ENCODE measurements at places on chromosomes 3 and 15.

GRCh38 chr3:66830301-66830700 is 167.8 kb upstream of the KBTBD8 start:
- DNase-seq, result no peak

DNA sequence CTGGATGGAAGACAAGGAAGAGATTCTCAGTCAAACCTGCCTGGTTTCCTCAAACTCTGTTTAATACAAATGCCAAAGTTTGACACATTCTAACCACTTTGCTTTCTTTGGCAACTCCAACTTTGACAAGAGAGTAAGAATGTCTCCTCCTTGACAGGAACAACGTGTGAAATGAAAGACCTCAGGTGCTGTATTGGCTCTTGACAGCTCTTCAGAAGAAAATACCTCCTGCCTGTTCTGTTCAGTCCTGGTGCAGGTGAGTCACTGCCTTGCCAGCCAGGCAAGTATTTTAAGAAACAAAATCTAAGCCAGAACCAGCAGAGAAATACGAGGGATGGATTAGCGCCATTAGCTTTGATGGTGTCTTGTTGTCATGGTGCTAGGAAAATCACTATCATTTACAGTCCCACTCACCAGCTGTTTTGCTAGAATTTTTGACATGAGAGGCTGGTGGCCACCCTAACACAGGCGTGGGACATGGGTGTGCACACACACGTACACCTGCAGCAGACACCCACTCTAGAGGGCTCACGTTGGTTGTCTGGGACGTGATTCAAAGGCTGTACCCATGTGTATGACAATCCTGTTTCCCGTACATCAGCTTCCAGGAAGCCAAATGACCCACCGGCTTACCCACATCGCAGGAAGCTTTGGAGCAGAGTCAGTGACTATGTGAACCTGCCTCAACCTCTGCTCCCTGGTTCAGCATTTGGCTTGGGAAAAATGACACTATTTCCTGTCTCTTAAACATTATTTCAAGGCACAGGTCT is 60.4 kb downstream of the CCNL1 start:
- no peak for DNase-seq

GRCh38 chr15:68526269-68526668 is 52.5 kb upstream of the CORO2B start:
- no peak for DNase-seq

DNA sequence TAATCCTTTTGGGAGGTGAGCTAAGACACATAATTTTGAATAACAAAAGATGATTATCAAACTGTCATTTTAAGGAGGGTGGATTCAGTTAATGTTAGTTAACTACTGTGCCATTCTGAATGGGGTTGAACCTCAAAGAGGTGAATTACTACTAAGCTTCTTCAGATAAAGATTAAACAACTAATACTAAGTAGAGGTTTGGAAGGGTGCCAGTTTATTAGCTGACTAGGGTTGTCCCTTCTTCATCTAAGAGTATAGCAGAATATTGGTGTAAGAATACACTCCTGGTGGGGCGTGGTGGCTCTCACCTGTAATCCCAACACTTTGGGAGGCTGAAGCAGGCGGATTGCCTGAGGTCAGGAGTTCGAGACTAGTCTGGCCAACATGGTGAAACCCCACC is 123.1 kb upstream of the LRRFIP2 start:
- no peak for DNase-seq

DNA sequence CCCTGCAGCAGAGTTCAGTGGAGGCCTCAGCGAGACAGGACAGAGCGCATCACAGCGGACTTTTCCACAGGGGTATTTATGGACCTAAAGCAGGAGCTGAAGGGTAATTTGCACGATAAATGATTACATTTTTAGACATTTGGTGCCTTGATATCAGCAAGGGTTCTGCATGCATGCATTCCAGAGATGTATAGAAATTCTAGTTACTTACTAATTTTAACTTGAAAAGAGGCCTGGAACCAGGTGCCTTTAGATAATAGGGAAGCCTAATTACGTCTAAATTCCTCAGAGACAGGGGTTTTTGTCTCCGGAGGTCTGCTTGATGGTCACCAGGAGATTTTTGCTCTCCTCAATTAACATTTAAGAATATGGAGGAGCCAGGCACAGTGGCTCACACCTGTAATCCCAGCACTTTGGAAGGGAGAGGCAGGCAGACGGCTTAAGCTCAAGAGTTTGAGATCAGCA is 79.8 kb upstream of the MFGE8 start:
- no peak for DNase-seq
